ENCODE measurements at places on chromosomes 7 and 10.

- DNase-seq, result no peak
Measured at GRCh38 chr7:38806912-38807311, 102.1 kb downstream of the VPS41 start.

DNA sequence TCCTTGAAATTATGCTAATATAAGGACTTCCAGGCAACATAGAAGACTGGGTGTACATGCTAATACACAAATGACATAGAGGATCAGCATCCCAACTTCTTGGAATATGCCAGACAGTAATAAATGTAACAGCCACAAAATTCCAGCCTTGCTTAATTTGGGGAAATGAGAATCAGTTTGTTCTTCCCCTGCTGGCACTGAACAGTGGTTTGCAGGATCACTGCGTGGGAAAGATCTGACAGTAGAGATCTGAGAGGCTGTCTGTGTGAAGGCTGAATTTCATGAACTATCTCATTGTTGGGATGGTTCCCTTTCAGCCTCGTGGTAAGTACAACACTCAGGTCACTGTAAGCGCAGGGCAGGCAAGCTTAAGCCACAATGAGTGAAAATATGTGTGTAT is 1078.0 kb downstream of the LRMDA start:
- DNase-seq, result peak; percentile 67

GRCh38 chr10:75099952-75100763 is 11.3 kb upstream of the SAMD8 start:
- peak; percentile 45 for DNase-seq

- DNase-seq, result no peak
Measured at GRCh38 chr7:69568266-69568665, 30.0 kb upstream of the AUTS2 start.

DNA sequence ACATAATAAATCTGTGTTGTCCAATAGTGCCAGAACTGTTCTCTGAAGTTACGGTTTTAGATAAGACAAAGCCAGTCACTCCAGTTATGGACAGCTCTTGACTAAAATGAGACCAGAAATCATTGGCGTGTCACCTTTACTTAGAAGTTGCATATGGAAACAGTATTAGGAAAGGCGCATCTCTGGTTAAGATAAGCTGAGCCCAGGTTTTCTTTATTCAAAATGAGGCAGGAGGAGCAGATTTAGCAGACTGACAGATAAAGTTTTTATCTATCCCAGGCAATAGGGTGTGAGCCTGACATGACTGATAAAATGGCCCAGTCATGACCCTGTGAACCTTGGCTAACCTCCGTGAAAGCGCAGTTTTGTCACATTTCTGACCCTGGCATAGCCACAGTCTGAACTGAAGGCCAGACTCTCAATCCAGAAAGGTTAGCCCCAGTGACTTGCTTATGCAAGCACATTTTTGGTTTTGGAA is 4.2 kb downstream of the CYP26A1 start:
- no peak for DNase-seq

DNA sequence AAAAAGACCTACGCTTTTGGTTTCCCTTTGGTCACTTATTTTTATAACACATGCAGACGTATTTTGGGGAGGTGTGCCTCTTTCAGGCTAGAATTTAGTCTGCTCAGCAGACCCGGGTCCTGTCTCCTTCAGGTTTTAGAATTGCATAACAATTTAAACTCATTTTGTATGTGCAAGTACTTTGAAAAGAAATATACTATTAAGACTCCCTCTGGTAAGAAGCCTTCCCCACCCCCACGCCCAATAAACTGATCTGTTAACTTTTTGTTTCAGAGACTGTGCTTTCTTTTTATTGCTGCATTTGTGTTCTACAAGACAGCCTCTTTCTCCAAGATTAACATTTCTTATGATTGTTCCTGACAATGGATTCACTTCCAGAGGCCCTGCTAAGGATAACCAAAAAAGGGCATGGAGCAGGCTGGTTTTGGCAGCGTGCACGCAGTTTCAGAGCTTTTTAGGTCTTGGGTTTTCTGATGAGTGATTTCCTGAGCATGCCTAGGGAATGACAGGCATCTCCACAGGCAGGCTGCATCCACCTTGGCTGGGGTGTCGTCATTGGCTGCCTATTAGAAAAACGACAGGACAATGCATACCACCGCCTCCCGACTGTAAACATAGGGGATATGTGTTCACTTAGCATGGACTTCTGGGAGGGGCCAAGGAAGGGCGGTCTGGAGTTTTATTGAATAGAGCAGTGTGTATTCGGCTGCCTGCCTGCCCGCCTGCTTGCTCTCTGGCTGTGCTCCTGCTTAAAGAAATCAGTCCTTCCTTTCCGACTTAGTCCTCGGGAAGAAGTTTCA is at the start of gene CALD1:
Gene CALD1, plus strand, starts transcription at position 694 of the 800 bp plus-strand sequence. CDS start 88,100 bp downstream, outside the sequence.
- peak; percentile 94 for DNase-seq

DNA sequence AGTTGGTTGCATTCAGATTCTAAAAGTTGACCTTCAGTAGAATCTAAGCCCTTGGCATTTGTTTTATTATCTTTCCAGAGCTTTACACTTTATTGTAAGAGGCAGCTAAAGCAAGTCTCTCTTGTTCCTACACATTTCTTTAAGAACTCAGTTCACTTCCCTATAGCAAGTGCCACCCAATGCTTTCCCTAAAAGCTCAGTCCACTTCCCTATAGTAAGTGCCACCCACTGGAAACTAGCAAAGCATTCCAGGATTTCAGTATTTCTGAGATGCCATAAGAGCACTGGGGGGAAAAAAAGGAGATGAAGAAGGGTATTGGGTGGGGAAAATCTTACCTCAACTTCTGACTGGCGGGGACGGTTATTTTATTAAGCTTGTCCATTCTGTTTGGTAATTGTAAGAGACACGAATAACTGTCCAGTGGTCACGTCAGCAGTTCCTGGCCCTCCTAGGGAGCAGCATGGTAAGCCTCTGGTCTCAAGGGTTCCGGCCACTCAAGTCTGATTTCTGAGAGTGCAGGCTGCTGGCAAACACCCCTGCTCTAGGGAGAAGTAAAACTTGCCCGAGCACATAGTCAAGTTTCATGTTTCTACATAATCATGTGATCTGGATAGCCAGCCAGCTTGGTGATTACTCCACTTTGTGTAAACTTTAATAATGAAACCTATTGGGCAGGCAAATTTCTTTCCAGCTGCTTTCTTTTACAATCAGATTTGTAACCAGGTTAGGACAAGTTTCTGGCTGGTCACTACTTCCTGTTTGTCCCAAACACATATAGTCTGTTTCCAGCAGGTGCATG is at the start of gene BLNK:
Gene BLNK, minus strand, starts transcription at position 554 of the 800 bp plus-strand sequence. Its CDS starts 171 bp downstream, at position 383.
- no peak for DNase-seq

DNA sequence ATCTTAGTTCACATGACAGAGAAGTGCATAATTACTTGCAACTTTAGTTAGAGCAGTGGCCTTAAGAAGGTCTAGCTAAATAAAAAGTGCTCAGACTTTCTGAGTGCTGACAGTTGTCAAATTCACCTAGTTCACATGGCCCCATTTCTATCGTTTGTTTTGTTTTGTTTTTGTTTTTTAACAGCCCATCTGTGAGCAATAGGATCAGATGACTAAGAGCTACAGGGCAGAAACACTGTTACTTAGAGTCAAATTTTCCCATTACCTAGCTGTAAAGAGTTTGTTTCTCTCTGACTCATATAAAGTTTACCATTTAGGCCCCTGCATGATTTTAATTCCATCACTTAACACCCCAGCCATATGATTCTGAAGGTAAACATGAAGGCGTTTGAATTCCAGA is 18.8 kb downstream of the CAV1 start:
- DNase-seq, result no peak

DNA sequence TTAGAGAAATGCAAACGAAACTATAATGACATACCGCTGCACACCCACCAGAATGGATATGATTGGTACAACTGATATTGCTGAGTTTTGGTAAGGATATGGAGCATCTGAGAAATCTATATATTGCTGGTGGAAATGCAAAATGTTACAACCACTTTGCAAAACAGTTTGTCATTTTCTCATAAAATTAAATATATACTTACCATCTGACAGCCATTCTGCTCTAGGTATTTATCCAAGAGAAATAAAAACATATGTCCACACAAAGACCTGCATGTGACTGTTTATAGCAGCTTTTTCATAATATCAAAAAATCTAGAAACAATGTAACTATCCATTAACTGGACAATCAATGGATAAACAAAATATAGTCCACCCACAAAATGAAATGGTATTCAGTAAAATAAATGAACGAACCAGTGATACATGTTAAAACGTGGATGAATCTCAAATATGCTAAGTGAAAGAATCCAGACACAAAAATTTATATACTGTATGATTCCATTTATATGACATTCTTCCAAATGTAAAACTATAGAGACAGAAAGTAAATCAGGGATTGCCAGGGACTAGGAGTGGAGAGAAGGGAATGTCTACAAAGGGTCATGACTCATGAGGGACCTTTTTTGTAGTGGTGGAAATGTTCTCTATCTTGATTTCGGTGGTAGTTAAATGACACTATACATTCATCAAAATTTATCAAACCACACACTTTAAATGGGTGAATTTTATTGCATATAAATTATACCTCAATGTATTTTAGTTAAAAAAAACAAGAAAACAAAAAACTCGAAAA is 312.0 kb upstream of the GLI3 start:
- DNase-seq, result no peak

DNA sequence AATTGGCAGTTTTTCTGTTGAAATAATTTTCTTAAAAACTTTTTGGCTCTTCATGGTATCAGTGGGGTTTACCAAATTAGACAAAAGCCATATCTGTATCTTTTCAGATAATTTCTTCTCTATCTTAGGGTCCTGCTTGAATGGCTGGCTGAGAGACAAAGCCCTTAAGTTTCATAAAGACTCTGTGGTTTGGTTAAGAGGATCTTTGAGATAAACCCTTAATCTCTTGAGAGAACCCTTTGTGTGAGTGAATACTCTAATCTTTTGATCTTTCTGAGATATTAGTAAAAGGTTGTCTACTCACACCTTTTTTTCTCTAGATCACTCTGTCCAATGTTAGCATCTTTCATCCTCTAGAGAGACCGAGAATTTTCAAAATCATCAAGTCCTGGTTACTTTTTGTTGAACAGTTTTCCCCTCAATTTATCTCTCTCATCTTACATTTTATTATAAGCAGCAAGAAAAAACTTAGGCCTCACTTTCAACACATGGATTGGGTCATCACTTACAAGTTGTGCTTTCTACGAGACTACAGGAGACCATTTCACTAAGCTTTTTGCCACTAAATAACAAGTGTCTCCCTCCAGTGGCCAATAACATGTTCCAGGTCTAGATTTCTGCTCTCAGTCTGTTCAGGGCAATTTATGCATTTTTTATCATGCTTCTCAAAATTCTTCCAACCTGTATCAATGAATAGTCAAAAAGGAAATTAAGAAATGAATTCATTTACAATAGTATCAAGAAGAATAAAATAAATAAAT is 28.4 kb downstream of the DNAJC9 start:
- DNase-seq, result peak; percentile 13

GRCh38 chr7:158239290-158239981 is 348.2 kb downstream of the PTPRN2 start:
- no peak for DNase-seq

- no peak for DNase-seq
Measured at GRCh38 chr7:25792586-25792985, 359.4 kb upstream of the NFE2L3 start.

DNA sequence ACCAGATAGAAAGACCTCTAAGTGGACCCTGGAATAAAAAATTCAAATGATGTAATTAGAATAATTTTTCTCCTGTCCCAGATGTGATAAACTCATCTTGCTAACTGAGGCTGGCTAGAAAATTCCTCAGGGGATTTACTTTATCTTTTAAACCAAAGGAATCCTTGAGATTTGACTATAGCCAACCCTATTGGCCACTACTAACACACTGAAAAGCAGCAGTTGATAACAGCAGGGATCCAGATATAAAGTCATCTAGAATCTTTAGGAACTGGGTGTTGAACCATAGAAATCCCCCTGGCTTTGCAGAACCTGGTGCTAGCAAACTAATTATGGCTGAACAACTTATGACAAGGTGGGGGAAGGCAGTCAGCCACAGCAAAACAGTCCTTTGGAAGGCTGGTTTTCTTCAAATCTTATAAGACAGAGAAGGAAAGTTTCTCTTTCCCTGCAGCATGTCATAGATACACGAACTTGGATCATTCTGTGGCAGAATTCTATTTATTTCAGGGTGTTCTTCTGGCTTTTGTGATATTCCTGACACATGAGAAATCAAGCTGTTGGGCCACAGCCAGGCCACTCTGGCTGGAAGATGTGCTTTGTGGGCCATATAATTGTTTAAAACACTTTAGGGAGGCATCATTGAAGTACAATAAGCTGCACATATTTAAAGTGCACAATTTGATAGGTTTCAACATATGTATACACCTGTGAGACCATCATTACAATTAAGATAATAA is 643.6 kb downstream of the SORCS3 start:
- DNase-seq, result no peak

- no peak for DNase-seq
Measured at GRCh38 chr10:78291722-78292121, 258.1 kb downstream of the RPS24 start.

DNA sequence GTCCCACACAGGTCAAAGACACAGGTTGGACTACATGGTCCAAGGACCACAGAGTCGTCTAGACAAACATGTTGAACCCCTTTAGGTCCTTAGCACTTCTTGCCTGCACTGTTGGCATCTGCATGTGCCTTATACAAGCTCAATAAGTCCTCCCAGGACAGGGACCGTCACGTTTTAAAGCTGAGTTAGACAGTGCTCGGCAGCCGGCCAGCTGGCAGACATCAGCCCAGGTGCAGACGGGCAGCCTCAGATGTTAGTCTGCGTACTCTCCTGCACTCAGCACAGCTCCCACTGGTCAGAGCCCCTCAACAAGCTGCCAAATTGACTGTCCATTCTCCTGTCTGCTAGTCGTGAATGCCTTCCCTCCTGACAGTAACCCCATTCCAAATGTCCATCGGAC is 34.9 kb downstream of the PARP12 start:
- no peak for DNase-seq

DNA sequence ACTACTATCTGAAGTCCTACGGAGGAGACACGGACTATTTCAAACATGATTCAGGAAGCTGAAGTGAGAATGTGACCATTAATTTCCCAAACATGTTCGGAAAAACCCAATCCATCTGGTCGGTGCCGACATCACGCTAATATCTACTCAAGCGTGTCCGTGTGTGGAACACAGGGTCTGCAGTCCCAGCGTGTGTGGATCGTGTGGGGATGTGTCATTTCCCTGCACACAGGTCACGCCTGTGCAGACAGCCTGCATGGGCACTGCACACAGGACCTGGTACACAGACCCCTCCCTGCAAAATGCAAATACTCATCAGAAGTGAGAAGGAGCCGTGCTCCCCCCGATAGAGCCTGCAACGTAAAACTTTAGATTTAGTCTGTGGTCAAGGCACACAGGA is 57.8 kb downstream of the CARD11 start:
- DNase-seq, result no peak

DNA sequence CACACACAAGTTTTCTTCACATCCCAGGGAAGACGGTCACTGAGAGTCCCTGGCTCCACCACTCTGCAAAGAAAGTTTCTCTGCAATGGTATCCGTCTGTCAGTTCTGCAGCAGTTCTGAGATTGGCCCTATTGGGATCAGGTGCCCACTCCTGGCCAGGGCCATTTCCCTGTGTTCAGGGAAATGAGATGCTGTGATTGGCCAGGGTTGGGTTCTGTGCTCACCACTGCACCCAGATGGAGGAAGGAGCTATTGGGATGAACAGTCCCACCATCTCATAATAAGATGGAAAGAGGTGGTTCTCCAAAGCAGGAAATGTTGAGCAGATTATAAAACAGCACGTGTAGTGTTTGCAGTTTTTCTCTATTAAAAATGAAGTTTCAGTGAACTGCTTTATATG is 13.3 kb upstream of the PIP4K2A start:
- DNase-seq, result no peak
